Thoracic aorta endothelial cell (primary cell): ENCODE measurements at places on chromosomes 1 and 21. TPM values are rescaled to one million over a fixed set of nuclear protein-coding genes. Genes with fewer than 3 reads are reported as not detected.

The OLFML2B gene
- total RNA-seq: 0.29 and 0.40 TPM in 2 replicates

The LIN28A gene
- not detected in 2 replicates for total RNA-seq

The GJC2 gene
- 0.57 and 0.93 TPM in 2 replicates for total RNA-seq

The HUNK gene
- total RNA-seq: under 0.01 TPM in 1 of 2 replicates, not detected in the other

The C4BPA gene
- total RNA-seq: not detected in 2 replicates

The PRDM16 gene
- total RNA-seq: 0.13 and 3.9 TPM in 2 replicates

The S100B gene
- total RNA-seq: not detected in 2 replicates

The OR2T33 gene
- 0.13 TPM in 1 of 2 replicates, not detected in the other for total RNA-seq

The TTLL10 gene
- total RNA-seq: not detected in 2 replicates

The F3 gene
- 2.9 and 3.3 TPM in 2 replicates for total RNA-seq

The NAV1 gene
- 66.8 and 74.4 TPM in 2 replicates for total RNA-seq

The F13B gene
- 0.40 TPM in 1 of 2 replicates, not detected in the other for total RNA-seq

The BTF3L4 gene
- 68.4 and 72.6 TPM in 2 replicates for total RNA-seq

The ADAMTS4 gene
- total RNA-seq: 35.9 and 90.2 TPM in 2 replicates

The OXCT2 gene
- 1.5 and 1.6 TPM in 2 replicates for total RNA-seq

The CLSTN1 gene
- 76.5 and 82.9 TPM in 2 replicates for total RNA-seq

The WRAP73 gene
- 15.6 and 17.7 TPM in 2 replicates for total RNA-seq

The KRTAP6-3 gene
- total RNA-seq: not detected in 2 replicates

The C1orf53 gene
- total RNA-seq: 2.9 and 3.5 TPM in 2 replicates

The CELA2A gene
- total RNA-seq: not detected in 2 replicates

The AQP10 gene
- total RNA-seq: 0.13 TPM in 1 of 2 replicates, not detected in the other

The PARK7 gene
- 181 and 192 TPM in 2 replicates for total RNA-seq

The SYT14 gene
- 1.2 and 1.4 TPM in 2 replicates for total RNA-seq

The GBP7 gene
- total RNA-seq: not detected in 2 replicates

The ZNF684 gene
- 5.0 and 6.1 TPM in 2 replicates for total RNA-seq

The DMRTA2 gene
- not detected in 2 replicates for total RNA-seq

The KRTAP19-3 gene
- total RNA-seq: not detected in 2 replicates

The OPTC gene
- total RNA-seq: not detected in 2 replicates

The ALPL gene
- total RNA-seq: not detected in 2 replicates

The ZBTB8A gene
- total RNA-seq: 7.1 and 8.5 TPM in 2 replicates

The DCST1 gene
- not detected in 2 replicates for total RNA-seq

The SLC9C2 gene
- total RNA-seq: not detected in 2 replicates

The HJV gene
- not detected in 2 replicates for total RNA-seq

The FCRLB gene
- 0.66 and 1.0 TPM in 2 replicates for total RNA-seq

The PLD5 gene
- total RNA-seq: not detected in 2 replicates

The HSPA6 gene
- total RNA-seq: 0.22 and 0.27 TPM in 2 replicates

The OR6K3 gene
- total RNA-seq: not detected in 2 replicates

The IL24 gene
- not detected in 2 replicates for total RNA-seq

The KRTAP12-4 gene
- not detected in 2 replicates for total RNA-seq

The RGS4 gene
- 140 and 418 TPM in 2 replicates for total RNA-seq

The PAPPA2 gene
- 0.14 and 0.80 TPM in 2 replicates for total RNA-seq

The SLC45A1 gene
- 0.40 and 0.57 TPM in 2 replicates for total RNA-seq

The TRIM46 gene
- 5.7 and 7.2 TPM in 2 replicates for total RNA-seq

The PTPN7 gene
- 0.27 and 0.36 TPM in 2 replicates for total RNA-seq

The PPIAL4G gene
- total RNA-seq: not detected in 2 replicates

The PPIH gene
- total RNA-seq: 53.5 and 55.1 TPM in 2 replicates

The FMO5 gene
- total RNA-seq: 0.93 and 1.1 TPM in 2 replicates

The CYP4A22 gene
- total RNA-seq: 0.07 TPM in 1 of 2 replicates, not detected in the other

The CRP gene
- total RNA-seq: 0.29 TPM in 1 of 2 replicates, not detected in the other

The HOOK1 gene
- total RNA-seq: under 0.01 TPM in 1 of 2 replicates, not detected in the other

The ILDR2 gene
- total RNA-seq: 0.14 TPM in 1 of 2 replicates, not detected in the other

The PYHIN1 gene
- total RNA-seq: not detected in 2 replicates

The CATSPER4 gene
- total RNA-seq: not detected in 2 replicates

The MROH7 gene
- under 0.01 and 0.14 TPM in 2 replicates for total RNA-seq
